Kidney (tissue), 22 donors: ENCODE measurements at places on chromosomes 12 and 14. TPM values are rescaled to one million over a fixed set of nuclear protein-coding genes. Genes with fewer than 3 reads are reported as not detected.
A peak's percentile ranks its signal among the peaks of the same experiment; 100 is the strongest.

DNA sequence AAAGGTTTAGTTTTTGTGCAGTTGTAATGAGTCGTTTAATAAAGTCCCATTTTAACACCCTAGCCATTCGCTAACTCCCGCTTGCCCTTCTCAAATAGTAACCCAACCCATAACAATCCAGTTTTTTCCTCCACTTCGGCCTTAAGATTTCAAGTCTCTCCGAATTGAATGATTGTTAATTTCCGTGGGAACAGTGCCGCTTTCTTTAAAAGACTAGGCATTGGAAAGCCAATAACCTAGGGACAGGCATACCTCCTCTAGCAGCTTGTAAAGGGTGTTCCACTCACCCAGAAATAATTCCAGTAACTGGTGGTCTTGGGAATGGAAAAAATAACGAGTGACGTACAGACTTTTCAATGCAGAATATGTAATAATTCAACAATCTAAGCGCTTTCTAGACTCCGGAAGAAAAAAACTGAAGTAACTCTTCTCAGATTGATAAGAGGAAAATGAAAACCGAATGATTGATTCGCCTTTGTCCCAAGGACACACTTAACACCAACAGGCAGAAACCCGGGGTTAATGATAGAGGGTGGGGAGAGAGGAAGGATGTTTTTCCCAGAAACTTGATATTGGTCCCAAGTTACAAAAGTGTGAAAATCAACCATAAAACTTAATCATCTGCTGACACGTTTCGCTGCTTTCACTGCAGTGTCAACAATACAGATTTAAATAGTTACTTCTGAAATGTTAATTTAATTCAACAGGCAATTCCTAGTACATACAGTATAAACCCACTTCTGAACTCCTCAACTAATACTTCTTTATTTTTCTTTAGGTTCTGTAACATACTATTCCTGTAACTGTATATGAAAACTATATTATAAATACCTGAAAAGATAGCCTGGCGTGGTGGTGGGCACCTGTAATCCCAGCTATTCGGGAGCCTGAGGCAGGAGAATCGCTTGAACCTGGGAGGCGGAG is 1.0 kb upstream of the SINHCAF start:
- peak; percentile 45 for DNase-seq

GRCh38 chr12:57010627-57011247 is 4.4 kb upstream of the ZBTB39 start:
- DNase-seq, result no peak

DNA sequence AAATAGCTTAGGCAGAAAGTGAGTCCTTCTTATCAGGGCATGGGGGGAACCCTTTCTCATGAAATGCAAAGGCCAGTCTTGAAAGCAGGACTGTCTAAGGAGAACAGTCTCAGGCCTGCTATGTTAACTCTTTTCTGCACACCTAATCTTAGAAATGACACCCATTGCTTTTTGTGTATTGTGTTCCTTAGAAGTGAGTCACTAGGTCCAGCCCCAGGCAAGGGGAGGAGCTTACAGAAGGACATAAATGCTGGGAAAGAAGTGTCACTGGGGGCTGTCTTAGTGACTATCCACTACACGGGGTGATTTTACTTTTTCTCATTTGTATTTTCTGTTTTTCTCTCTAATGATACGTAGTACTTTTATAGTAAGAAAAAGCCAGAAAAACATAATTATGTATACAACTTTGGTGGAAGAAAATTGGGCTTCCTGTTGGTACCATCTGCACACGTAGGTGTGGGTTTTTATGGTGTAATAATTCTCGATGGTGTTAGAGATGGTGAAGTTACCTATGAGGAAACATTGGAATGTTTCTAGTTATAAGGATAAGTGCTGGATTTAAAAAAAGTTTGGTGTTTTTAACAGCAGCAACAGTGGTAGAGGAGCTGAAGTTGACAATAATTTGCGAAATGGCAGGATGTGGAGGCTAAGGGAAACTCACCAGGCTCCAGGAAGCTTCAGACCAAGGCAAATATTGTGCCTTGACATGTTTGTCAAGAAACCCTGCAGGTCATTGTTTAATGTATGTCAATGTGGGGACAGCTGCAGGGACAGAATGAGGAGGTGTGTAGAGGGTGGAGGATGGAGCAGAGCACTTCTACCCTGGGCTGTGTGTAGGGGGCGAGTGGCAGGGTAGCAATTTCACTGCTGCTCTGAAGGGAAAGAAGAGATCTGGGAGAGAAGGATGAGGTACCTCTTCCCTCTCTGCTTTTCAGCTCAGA is 214.9 kb downstream of the KTN1 start:
- DNase-seq, result no peak

DNA sequence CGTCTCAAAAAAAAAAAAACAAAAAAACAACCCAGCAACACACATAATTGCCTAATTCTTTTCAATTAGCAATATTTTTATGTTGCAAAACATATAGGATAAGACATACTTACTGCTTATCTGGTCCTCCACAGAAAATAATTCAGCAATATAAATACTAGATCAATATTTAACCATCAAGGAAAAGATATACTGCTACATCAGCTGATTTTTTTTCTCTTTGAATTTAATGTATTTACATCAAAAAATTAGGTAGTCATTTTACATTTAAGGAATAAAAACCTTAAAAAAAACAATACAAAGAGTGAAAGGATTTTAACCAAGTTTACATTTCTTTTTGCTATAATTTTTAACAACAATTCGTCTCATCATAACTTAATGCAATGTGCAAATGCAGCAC is 28.1 kb downstream of the SPTSSA start:
- DNase-seq, result no peak

DNA sequence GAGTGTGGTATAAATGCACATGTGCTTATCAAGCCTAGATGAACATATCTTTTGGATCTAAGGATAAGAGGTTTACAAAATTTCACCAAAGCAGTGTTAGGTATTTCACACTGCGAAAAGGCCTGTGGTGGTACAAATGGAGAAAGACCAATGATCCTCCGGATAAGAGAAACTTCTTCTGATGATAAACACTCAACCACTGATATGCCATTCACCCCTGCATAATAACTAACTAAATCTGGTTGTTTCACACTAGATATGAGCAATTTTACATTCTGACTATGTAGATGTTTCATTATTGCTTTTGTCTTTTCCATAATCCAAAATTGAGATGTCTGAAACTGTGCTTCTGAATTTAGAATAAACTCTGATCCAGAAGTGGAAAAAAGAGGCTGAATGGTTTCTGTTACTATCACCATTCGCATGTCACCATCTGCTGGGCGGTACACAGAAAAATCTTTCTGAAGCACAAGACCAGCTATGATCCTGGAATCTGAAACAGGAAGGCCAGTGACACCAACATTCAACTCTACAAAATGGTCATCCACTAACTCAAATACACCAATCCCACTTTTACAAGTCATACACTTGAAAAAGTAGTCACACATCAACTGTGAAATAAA is 1.3 kb downstream of the BBS10 start:
- no peak for DNase-seq

DNA sequence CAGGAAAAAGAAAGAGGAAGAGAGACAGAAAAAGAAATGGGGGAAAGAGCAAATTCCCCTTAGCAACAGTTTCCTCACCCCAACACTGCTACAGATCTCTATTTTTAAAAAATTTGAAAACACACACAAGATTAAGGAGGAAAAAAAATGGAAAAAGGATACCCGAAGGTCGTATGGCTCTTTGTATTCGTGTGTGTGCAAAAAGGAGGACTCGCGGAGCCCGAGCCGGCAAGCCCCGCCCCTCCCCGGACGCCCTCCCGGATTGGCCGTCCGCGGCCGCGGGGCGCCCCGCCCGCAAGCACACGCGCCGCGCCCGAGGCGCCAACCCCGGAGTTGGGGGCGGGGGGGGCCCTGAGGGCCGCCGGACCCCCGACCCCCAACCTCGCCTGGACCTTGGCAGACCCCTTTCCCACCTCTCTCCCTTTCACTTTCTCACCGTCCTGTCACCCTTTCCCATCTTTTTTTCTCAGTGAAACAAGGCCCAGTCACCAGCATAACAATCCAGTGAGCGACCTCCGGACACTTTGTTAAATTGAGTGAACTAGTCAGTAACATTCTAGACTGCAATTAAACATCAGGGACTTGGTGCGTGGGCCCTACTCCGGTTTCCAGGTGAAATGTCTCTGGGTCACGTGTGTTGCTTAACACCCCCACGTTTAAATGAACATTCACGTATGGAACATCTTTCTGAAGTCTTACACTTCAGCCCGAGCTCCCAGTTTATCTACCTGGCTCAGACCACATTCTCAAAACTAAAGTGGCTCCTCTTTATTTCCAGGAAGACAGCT is at the start of gene C14orf93:
TSS of gene C14orf93 (minus strand) at position 205 of the 788 bp plus-strand sequence. CDS start 11,120 bp downstream, outside the sequence.
- DNase-seq, result peak; percentile 86

- DNase-seq, result no peak
Measured at GRCh38 chr12:130444061-130444460, 106.4 kb downstream of the PIWIL1 start.

DNA sequence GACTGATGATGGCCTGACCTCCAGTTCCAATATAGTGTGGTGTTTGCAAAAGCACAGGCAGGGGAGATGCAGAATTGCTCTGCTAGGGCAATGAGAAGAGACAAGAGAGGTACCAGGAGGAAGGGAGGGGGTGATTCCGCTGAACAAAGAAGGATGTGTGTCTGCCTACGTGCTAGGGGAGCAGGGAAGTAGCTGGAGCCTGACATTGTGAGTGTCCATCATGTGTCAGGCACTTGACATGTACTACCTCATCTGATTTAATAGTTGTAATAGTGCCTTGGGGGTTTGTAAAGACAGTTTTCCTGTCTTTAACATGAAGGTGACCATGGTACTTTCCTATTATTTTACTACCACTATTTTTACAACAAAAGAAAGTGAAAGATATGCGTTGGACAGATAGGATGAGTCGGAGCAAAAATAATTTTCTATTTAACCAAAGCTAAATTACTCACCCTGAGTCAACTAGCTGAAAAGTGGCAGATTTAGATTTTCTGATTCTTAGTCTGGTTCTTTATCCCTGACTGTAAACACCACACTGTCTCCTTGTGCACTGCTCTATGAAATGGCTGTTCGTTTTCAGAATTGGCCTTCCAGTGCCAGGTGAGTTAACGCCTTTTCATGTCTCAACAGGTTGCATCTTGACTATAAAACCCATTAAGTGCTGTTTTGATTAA is 33.7 kb upstream of the TEAD4 start:
- no peak for DNase-seq

GRCh38 chr12:3748620-3749019 is 4.3 kb downstream of the CRACR2A start:
- no peak for DNase-seq

Gene ST8SIA1
- polyA plus RNA-seq, result 2.8 TPM

Gene FOXA1
- polyA plus RNA-seq, result not detected
